ENCODE measurements at places on chromosomes 1 and 21.

- DNase-seq, result no peak
These were observed 69.1 kb upstream of the GADD45A start for GRCh38 chr1:67615886-67616285.

- DNase-seq, result no peak
These were observed 24.9 kb downstream of the ITPKB start for GRCh38 chr1:226714148-226714547.

DNA sequence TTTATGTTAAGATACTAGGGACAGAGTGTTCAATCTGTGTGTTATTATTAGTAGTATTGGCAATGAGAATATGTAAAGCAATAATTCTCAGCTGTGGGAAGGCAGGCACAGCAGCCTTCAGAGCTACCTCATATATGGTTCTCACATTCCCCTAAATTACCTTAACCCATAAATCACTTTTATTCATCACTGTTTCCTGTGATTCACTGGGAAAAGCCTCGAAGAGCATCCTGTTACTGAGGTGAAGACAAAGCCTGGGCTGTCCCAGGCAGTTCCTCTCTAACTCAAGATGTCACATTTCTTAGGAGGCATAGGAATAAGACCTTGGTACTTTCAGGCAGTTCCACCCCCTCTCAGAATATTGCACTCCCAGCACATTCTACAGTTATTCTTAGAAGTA lies 965.7 kb downstream of the NCAM2 start:
- DNase-seq, result no peak

- peak; percentile 17 for DNase-seq
These were observed 79.5 kb downstream of the BEND5 start for GRCh38 chr1:48697066-48697707.

DNA sequence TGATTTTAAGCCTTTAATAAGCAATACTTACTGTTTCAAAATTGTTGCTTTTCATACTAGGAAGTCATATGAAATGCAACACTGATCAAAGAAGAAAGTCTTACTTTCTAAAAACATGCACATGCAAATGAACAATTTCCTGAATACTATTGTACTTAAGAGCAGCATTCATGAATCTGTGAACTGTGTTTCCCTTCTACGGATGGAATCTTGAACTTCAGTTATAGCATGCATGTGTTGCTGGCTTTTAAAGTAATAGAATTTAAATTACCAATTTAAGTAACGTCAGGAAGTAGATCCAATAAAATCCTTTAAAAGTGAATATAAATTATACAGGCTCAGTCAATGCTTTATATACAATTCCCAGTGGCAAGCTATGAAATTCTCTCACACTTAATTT lies 348.9 kb downstream of the KCNT2 start:
- DNase-seq, result no peak

DNA sequence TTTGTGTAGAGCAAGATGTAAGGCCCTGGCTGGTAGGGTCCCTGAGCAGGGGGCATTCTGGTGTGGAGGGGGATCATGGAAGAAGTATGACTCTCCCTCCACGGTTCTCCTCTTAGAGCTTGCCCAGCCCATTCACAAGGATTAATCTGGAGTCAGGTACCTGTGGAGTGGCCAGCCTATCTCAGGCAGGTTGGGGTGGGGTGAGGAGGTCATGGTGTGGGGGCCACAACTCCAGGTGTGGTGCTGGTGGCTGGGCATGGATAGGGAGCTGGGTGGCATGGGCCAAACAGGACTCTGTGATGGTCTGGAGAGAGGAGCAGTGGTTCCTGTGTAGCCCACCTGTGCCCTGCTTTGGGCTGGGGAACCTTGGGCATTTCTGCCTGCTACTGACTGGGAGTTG lies 32.3 kb downstream of the TMCC2 start:
- no peak for DNase-seq

DNA sequence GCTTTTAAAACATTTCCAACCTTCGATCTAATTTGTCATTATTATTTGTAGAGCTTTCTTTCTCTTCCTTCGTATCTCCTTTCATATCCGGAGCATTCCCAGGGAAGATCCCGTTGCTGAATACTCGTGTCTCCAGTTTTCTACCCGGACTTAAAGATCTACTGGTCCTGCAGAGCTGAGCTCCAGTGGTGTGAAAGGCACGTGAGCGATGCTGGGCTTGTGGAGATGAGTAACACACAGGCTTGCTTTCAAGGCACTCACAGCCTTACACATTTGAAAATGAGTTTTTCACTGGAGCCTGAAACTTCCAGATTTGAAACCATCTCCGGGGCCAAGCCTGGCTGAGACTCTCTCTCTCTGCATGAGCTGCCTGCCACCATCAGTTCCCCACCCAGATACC lies 428.3 kb downstream of the KIF26B start:
- no peak for DNase-seq

DNA sequence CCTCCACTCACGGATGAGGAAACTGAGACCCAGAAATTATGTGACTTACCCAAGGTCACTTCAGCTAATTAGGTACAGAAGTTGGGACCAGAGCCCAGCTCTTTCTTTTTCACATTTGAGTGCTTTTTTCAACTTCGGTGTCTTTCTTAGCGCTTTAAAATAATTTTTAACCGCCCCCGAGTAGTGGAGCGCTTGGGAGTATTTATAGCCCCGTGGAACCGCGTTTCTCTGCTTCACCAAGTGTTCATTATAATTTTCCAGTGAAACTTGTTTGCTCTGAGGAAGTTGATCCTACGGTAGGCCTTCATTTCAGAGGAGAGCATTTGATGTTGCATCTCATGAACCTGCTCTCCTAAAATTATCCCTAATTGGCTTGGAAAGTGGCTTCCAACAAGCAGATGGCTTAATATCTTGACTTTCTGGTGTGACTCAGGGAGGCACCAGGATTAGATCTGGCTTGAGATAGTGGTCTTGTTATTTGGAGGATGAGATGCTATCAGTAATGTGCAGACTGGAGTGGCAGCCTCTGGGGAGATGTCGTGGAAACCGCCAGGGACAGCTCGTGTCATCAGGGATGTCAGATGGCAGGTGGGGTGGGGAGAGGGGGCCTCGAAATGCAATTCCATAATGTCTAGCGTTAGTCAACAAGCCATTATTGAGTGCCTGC lies 321.3 kb downstream of the CAMTA1 start:
- DNase-seq, result no peak

GRCh38 chr1:13775916-13776315 lies 75.9 kb downstream of the PRDM2 start:
- no peak for DNase-seq

DNA sequence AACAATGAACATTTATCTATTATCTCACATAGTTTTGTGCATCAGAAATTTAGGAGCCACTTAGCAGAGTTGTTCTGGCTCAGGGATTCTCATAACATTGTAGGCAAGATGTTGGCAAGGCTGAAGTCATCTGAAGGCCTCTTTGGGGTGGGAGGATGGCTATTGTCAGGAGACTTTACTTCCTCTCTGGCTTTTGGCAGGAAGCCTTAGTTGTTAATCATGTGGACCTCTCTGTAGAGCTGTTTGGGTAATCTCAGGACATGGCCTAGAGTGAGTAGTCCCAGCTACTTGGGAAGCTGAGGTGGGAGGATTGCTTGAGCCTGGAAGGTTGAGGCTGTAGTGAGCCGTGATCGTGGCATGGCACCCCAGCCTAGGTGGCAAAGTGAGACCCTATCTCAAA lies 40.2 kb downstream of the RASAL2 start:
- DNase-seq, result no peak

GRCh38 chr1:188350104-188350503 lies 1521.4 kb downstream of the PLA2G4A start:
- DNase-seq, result no peak

DNA sequence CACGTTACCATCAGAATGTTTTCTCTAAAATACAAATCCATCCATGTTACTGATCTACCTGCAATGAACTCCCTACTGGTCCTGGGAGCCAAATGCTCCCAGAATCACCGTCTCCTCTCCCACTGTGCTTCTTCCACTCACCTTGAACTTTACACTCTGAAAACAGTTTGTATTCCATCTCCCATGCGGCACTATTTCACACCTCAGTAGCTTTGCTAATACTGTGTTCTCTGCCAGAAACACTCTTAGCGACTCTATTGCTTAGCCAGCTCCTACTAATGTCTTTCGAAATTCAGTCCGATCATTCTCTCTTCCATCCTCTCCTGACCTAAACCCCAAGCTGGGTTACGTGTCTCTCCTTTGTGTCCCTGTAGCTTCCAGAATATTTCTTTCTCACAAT lies 284.4 kb upstream of the DUSP10 start:
- no peak for DNase-seq

DNA sequence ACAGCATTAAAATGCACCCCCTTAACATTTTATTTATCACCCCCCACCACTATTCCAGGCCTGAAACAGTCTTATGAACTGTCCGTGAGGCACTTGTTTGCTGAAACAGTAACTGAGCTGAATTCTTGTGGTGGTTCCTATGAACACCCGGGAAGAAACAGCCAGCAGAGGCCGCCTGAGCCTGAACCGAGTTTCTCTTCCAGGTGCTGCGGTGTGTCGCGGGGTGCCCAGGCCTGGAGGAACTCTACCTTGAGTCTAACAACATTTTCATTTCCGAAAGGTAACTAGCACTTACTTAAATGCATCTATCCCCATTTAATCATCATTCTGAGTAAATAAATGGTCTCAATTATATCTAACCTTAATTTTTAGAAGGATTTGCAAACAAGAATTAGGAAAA lies 66.8 kb downstream of the TBCE start:
- no peak for DNase-seq

GRCh38 chr1:53410100-53410541 lies 49.1 kb upstream of the DMRTB1 start:
- no peak for DNase-seq
